HuH-7 (cell line): ENCODE measurements at places on chromosomes 12 and 14.

DNA sequence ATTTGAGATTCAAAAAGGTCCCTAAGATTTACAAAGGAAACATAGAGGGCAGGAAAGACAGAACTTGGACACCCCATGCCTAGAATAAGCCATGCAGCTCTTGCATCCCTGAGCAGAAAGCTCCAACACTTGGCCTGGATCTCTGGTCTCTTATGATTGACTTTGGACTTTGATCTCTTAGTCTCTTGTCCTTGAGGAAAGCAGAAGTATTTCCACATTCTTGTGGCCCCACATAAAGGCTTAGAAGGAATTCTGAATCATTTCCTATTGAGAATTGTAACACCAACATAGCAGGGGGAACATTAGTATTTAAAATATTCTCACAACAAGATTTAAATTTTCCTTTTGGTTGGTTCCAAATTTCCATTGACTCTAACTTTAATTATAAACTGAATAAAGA is 283.7 kb upstream of the PRKD1 start:
- no peak for DNase-seq

- no peak for DNase-seq
Observed at GRCh38 chr12:116374207-116374606, 96.7 kb upstream of the MED13L start.

DNA sequence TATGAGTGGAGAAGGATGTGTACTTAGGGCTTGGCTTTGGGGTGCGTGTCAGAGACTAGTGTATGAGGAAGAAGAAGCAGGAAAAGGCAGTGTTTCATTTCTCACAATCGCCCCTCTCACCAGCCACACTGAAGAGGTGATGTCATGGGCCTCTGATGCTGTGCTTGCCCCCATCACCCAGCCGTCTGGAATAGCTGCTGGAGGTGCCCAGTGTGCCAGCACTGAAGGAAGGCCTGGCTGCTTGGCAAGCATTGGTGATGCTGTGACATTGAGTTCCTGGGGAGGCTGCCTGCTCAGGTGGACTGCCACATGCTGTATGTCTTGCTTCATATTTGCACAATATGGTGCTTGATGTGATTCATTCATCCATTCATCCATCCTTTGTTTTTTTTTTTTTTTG is 56.2 kb downstream of the CRADD start:
- DNase-seq = no peak

DNA sequence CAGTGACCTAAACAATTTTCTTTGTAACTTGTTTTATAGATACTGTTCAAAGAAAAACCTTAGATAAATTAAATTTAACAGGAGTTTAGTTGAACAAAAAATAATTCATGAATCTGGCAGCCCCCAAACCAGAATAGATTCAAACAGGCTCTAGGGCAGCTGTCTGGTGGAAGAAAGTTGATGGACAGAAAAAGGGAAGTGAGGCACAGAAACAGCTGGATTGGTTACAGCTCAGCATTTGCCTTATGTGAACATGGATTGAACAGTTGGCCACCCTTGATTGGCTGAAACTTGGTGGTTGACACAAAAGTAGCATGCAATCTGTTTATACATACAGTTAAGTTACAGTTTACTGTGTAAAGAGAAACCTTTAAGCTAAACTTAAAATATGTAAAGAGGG is 954.3 kb upstream of the FLRT2 start:
- DNase-seq = no peak

GRCh38 chr12:45014396-45014795 is 36.5 kb downstream of the DBX2 start:
- DNase-seq = no peak

DNA sequence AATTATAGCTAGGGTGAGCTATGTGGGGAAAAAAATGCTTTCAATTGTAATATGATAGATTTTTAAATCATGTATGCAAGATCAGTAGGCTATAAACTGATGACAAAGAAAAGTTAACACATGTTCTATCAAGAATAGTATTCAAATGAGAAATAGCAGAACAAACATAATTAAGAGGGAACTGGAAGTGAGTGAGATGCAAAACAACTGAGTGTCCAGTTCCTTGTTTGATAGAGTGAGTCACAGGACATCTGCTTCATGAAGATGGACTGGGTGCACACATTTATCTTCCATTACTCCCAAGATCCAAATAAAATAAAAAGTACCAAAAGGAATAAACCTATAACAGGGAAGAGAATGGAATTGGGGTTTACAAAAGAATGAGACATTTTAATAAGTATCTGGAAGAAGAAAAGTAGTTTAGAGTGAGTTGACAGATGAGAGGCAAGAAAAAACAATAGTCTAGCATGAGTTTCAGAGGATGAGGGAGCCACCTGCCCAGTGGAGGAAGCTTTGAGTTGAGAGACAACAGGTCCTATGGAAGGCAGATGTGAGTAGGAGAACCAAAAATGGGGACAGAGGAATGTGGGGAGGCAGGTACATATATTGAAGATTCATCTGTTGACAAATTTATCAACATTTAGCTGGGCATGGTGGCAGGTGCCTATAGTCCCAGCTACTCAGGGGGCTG is 178.1 kb upstream of the ARHGAP5 start:
- DNase-seq = no peak

DNA sequence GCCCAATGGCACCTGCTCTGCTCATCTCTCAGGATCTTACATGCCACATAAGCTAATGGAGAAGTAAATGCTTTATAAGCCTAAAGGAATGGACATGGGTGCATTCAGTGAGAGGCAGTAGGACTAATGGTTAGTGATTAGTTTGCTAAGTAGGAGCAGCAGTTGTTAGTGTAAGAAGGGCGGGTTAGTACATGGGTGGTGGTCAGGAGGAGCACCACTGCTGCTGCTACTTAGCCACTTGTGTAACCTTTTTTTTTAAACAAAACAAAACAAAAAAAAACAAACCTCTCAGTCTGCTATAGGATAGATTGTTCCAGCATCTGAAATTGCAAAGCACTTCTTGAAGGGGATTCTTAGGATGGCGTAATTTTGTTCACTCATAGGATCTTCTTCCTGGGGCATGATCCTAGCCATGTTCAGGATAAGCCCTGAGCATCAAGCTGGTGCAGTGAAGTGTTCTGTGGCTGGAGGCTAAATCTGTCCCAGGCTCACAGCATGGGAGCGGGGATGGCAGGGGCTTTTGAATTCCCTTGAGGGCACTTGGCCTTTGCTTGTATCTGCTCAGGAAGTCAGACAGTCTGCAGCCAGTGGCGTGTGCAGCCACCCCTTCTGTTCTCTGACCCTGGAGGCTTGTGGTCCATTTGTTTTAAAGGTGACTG is 63.6 kb downstream of the CHST11 start:
- DNase-seq = no peak

DNA sequence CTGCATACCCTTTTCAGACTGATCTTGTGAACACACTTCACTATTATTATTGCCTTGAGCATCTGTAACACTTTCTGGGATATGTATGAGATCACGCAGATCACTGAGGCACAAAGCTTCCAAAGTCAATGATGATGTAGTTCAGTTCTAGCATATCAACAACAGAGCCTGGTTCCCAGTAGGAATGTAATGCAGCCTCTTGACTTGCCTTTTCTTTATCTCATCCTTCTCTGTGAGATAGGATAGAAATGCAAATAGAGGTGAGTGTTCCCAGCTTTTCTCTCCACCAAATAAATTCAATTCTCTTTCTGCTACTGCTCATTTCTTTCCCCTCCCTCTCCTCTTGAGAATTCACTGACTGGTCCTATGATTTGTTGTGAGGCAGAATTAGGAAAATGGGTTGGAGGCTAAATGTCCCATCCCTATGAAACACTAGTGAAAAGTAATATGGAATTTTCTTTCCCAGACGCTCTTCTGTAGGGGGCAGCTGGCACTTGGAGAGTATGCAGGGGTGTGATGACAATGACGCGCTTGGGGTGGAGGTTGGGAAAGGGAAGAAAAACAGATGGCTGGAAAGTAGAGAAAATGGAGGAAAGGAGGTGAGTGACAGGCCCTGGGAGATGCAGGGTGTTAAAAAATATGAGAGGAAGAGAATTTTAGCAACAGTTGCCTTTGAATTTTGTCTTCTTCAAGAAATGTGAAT is 96.0 kb upstream of the TMTC1 start:
- no peak for DNase-seq

DNA sequence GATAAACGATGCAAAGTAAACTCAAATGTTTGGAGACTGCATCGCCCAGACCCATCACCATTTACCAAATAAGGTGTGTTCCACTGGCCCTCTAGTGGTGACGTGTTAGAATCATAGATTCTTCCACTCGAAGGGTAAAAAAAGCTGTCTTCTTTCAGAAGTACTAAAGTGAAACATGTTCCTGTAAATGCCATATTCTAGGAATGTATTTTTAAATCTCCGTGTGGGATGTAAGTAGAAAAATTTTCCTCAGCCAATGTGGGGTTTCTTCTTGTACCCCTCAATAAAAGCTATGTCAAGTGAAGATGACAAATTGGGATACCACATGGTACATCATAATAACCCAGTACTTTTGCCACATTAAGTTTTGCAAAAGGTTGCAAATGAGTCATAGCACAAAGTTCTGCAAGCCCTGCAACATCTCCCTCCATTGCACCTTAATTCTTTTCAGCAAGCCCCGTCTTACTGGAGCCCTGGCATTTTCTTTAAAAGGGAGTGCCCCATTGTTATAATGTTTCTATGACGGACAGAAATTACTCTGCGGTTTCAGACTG is 100.8 kb downstream of the CCER1 start:
- no peak for DNase-seq

GRCh38 chr14:56885825-56886224 is 75.5 kb upstream of the OTX2 start:
- no peak for DNase-seq

DNA sequence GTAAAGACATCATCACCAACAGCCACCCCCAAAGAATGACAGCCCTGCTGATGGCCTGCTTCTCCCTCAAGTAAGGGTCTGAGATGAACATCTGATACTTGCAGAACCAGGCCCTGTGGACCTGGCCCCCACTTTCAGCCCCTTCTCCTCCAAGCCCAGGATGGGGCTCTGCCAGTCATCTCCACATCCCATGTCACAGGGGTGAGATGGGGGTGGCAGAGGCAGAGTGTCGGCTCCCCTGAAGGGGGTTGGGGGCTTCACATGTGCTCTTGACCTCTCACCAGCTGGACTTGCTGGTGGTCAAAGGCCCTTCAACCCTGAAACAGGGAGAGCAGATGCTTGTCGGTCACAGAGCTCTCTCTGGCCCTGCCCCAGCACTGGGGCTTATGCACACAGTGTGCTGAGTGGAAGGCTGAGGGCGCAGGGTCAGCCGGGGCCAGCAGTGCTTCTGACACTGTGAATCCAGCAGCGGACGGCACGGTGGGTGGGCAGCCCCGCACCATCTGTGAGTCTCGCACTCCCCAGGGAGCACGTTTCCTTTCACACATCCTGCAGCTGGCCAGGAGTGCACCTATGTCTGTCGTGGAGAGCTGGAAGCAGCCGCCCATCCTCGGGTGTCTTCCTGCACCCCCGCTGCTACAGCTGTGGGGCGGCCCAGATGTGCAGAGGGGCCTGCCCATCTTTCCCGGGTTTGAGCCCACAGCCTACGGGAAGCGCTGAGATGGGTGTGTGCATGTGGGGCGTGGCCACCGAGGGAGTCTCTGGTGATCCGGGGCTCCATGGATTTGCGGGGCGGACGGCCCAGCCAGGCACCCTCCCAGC is 94.3 kb downstream of the ADGRD1 start:
- DNase-seq = no peak

DNA sequence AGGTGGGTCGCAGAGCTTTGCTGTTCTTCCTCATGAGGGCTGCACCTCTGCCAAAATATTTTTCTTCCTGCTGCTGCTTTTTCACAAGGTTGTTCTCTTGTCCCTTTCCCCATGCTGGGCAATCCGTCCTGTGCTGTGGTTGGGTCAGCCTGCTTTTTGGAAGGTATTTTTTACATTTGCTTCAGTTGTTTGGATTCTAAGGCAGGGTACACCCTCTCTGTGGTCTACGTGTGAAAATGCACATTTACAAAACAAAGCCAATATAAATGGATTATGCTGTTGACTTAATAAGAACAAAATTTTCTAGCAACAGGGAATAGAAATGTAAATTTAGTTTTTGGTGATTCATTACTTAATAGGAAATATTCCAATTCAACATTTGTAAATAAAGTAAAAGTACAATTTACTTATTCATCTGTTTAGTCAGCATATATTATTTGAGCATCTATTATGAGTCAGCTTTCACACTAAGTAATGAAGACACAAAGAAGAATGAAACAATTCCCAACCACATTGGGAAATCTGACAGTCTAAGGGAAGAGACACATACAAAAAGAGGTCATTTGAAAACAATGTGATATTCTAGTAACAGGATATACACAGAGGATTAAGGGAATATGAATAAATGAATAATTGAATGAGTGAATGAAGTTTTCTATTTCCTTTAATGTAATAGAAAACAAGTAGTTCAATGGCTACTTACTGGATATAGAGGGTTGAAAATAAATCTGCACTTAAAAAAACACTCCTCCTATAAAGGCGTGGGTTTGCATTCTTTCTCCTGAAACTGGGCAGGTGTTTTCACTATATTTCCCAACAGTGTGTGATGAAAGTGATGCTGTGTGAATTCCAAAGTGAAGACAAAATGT is 94.6 kb upstream of the PRICKLE1 start:
- no peak for DNase-seq

DNA sequence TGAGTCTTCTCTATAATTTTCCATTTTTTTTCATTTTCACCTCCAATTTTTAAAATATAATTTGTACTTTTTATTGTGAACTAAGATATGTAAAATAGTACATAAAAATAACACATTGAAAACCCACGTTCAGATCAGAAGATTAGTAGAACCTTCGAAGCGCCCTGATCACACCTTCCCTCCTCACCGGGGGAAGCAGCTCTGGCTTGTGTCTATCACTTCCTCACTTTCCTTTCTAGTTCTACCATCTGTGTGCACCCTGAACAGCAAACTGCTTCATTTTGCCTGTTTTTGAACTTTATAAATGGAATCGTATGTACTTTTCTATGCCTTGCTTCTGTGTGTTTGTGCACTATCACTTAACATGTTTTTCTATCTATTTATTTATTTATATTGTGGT is 11.8 kb upstream of the CD27 start:
- no peak for DNase-seq

DNA sequence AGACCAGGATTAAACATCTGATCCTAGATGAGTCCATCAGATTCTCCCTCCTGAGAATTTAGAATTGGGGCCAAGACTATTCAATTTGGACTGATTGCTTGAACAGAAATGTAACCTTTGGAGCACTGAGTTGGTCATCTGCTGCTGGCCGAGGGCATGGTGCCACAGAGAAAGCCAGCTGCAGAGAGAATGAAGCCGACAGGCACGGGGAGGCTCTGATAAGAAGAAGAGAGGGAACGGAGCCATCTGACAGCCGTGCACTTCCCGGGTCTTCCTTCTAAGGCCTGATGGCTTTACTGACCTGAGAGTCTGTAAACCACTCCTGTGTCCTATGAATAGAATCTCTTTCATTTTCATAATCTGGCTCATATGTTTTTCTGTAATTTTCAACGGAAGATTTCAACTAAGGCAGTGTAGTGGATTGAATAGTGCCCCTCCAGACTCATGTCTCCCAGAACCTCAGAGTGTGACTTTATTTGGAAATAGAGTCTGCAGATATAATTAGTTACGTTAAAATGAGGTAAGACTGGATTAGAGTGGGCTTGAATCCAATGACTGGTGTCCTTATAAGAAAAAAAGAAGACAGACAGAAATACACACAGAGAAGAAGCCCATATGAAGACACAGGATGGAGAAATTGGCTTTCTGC is 39.1 kb upstream of the FRS2 start:
- DNase-seq = no peak
